ENCODE measurements at places on chromosomes 4 and X.
A peak's percentile ranks its signal among the peaks of the same experiment; 100 is the strongest.

DNA sequence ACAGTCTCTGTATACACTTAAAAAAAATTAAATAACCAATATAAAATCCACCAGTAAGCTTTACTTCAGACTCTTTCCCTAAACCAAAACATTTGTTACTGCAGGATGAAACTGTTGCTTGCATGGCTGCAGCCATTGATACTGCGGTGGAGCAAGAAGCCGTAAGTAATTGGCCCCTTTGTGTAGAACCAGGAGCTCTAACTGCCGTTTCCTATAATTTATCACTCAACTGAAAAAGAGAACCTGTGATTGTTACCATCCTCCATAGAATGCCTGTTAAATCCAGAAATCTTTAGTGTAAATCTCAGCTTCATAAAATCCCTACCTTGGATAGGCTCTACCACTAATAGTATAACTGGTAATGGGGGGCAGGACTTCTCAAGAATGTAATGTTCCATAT, 62.6 kb downstream of the KIF4A start:
- DNase-seq: no peak

DNA sequence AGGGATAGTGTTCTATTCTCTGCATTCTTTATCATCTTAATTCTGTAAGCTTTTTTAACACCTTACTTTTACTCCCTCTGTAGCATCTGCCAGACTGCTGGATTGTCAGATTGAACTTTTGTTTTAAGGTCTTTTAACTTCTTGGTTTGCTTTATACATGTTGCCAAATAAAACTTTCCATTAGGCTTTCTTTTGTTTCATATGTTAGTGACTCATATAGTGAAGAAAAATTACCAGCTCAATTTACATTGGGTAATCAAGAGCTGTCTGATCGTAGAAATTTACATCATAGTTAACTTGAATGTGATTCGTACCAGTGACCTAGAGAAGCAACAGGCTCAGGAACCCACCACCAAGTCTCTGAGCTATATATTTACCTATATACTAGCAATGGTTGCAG, 28.5 kb upstream of the KLHL4 start:
- no peak for DNase-seq

DNA sequence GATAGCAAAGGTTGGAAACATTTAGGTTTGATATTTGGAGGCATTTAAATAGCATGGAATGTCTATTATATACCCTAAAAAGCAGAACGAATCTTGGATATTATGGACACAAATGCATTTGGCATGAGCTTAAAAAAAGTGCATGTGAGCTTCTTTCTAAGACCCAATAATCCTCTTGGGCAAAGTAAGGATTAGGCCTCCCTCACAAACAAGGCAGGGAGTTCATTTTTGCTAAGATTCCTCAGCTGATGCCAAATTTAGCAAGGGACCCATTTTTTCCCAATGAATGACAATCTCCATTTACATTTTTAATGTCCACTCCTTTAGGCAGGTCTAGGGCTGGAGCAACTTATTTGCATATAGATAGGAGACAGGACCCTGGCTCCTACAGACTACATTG, 199.8 kb downstream of the SOWAHB start:
- DNase-seq: no peak

- peak; percentile 91 for DNase-seq
Observed at GRCh38 chr4:86033171-86033570, 326.7 kb downstream of the MAPK10 start.

GRCh38 chr4:180253419-180253818, 1989.8 kb upstream of the TENM3 start:
- DNase-seq: no peak

DNA sequence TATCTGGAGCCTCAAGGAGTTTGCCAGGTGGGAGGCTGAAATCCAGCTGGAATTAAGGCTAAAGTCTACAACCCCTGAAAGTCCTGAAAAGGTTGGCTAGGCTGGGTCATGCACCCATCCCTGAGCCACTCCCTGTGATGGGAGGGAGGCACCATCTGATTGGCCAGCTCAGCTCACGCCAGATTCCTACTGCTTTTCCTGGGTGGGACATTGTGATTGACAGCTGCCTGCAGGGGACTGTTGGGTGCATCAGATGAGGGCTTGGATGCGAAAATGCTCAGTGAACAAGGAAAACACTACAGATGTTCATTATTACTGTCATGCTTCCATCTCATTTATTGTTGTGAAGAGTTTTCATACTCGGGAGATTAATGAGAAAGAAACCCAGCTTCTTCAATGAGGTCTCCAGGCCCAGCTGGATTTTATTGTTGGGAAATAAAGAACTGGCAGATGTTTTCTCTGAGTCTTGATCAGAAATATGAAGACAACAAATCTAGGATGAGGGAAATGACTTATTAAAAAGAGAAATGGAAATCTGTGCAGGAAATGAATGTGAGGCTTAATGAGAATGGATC, 185.9 kb downstream of the STK32B start:
- no peak for DNase-seq

DNA sequence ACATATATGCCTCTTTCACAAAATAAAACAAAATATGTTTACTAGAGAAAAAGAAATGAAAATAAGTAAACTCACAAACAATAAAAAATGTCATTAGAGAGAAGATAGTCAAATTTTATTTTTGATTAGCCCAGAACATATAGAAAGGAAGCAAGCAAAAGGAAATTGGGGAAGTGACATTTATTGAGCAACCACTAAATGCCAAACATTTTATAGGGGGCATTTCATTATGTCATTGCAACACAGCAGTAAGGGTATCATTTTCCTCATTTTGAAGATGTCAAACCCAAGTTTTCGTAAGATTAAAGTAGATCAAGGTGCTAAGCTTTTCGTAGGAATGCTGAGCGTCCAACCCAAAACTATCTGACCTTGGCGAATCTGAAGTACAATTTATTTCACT, 1331.5 kb upstream of the PABPC4L start:
- DNase-seq: no peak

DNA sequence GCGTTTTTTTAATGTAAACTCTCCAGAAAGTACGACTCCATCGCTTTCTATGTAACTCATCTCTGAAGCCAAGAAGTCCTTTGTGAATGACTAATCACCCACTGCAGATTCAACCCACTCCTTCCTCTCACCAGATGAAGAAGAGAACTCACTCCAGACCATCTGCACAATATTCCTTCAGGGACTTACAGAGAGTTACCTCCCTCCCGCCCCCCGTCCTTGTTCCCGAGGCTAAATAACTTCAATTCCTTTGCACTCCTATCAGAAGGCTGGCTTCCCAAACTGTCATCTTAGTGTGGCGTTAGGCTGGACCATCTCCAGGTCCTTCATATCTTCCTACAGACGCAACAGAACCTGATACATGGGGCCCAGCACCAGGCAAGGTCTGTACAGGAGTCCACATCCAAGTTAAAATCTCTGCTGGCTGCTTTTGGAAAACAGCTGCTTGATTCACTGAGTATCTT, 82.4 kb downstream of the AFAP1 start:
- peak; percentile 53 for DNase-seq

- peak; percentile 40 for DNase-seq
Observed at GRCh38 chr4:183142571-183143550, 43.8 kb downstream of the WWC2 start.

GRCh38 chr4:57077550-57078343, 32.4 kb downstream of the IGFBP7 start:
- DNase-seq: no peak

DNA sequence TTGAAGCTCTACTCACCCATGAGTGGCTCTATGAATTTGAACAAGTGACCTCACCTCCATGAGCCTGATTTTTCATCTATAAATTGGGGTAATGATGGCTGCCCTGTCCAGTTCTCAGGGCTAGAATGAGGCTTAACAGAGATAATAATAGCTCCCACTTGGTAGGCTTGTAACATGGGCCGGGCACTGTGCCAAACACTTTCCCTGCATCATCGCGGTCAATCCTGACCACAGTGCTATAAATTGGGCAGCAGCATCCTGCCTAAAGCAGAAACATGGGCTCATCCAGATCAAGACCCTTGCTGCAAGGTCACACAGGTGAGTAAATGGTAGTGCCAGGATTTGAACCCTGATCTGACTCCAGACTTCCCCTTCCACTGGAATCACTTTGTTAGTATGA, 12.8 kb downstream of the APLN start:
- no peak for DNase-seq
